Activated naive CD4-positive, alpha-beta T cell treated with anti-CD3 and anti-CD28 coated beads, Interleukin-2, amount 50 U/mL, for 16 hours (primary cell): ENCODE measurements at places on chromosomes 5 and 9.

GRCh38 chr9:34338665-34339385 is 9.5 kb downstream of the NUDT2 start:
- no peak for DNase-seq

DNA sequence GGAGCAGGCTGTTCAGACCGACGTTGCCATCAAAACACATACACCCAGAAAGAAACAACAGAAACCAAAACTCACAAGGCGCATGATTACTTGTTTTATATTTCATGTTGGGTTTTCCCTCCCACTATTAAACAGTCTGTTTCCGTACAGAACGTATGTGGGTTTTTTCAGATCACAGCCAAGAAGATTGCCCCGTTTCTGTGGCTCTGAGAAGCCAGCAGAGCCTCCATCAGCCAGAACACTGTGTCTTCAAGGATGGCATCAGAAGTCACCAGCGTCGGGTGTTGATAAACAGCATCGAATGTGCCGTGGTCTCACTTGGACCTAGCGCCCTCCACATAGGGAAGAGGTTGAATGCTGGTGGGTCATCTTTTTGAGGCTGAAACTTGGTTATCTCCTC is 42.8 kb downstream of the FAM78A start:
- DNase-seq, result no peak

DNA sequence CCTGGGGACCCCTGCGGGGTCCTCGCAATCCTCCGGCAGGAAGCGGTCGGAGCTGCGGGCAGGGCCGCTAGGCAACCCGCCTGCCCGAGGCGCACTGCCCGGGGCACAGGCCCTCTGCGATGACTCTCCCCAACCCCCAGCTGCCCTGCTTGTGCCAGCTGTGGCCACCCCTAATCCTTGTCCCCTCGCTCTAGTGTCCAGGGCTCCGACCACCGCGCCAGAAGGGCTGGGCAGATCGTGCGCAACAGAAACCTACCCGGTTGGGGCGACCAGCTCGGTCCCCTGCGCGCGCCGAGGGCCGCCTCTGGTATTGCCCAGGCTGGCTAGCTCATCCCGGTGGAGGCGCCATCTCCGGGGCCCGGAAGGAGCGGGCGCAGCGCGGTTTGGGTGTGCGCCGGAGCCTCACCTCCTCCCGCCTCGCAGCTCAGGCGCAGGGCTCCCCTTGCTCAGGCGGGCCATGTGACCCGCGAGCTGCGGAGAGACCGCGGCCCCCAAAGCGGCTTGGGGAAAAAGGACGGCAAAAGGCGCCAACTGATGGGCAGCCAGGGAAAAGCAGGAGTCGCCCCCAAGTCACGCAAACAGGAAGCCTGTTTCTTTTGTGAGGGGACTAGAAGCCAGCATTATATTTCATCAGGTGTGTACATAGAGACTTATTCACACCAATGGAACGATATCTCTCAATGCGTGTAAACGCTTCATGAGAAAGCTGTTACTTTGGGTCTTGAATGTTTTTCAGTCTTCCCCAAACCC is 46.8 kb upstream of the RNF20 start:
- DNase-seq, result no peak

DNA sequence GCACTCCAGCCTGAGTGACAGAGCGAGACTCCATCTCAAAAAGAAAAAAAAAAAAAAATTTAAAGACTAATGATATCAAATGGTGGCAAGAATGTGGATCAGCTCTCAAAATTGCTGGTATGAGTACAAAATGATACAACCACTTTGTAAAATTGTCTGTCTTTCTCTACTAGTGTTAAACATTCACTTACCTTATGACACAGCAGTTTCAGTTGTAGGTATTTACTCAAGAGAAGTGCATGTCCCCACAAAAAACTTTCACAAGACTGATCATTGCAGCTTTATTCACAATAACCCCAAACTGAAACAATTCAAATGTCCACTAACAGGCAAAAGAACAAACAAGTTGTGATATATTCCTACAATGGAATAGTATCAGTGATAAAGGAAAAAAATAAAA is 14.7 kb upstream of the CETN3 start:
- no peak for DNase-seq

DNA sequence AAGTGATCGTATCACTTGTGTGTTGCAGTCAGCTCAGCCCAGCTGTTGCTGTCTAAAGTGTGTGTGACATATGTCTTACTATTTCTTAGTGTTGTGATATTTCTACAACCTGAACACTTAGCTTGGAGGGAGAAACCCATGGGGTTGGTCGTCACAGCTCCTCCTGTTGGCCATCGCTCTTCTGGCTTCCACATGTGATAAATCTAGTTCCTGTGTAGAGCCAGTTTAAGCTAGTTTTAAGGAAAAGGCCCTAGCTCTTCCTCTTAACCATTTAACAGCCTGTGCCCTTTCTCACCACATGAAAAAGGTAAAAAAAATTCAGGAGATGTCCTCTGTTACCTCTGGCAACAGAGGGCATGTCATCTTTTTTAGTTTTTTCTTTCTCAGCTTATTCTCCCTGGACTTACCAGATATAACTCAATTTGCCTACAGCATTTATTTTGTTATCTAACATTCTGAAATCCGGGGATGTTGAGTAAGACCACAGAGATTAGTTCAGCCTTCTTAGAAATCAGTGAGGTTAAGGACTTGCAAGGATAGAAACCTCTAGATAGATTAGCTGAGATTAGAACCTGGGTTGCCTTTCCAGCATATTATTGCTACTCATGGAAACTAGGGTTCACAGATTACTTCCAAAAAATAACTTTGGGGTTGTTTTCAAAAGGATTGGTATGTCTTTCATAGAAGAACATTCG is 100.4 kb downstream of the GAPVD1 start:
- DNase-seq, result no peak

DNA sequence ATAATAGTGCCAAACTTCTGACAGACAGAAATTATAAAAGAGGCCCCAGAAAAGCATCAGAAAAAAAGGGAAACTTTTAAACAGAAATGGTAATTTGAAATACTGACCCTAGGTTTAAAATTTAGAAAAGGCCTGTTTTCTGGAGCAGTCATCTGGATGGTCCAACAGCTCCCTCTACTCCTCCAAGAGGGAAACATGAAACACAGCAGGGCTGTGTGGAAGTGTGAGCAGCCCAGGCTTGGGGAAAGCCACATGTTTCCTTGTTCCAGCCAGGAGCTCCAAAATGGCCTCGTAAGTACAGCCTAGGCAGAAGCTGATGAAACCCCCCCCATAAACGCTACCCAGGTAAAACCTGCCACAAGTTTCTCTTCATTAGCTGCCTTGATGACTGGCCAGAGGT is 499.3 kb upstream of the ADAMTS16 start:
- DNase-seq, result no peak

GRCh38 chr5:111942661-111943401 is 185.8 kb upstream of the NREP start:
- no peak for DNase-seq

GRCh38 chr9:19379697-19380046 is 364 bp downstream of the RPS6 start:
- no peak for DNase-seq

GRCh38 chr5:61304590-61305381 is 27.3 kb upstream of the ZSWIM6 start:
- no peak for DNase-seq

GRCh38 chr5:171667341-171668096 is 118.1 kb upstream of the SMIM23 start:
- no peak for DNase-seq

- DNase-seq, result no peak
These were observed 186.7 kb upstream of the DAPK1 start for GRCh38 chr9:87310827-87311523.
